ENCODE measurements at places on chromosomes 7 and 10. TPM values are rescaled to one million over a fixed set of nuclear protein-coding genes. Genes with fewer than 3 reads are reported as not detected.

GRCh38 chr10:70782746-70783680 lies 2.2 kb downstream of the TBATA start:
- peak; percentile 49 for DNase-seq

NANOS1 gene
- total RNA-seq: 1.1 TPM

- no peak for DNase-seq
Measured at GRCh38 chr7:116617878-116618277, 54.1 kb upstream of the MET start.

NODAL gene
- total RNA-seq: not detected

GRCh38 chr10:5776881-5777197 lies 36.4 kb downstream of the GDI2 start:
- peak; percentile 85 for DNase-seq

Data from osteoblast (primary cell).